ENCODE measurements at places on chromosomes 4 and X. TPM values are rescaled to one million over a fixed set of nuclear protein-coding genes. Genes with fewer than 3 reads are reported as not detected.
A peak's percentile ranks its signal among the peaks of the same experiment; 100 is the strongest.

The AMER1 gene
- 11.9 TPM for total RNA-seq

The DRP2 gene
- total RNA-seq: 0.29 TPM

The CPZ gene
- total RNA-seq: 45.8 TPM

The UCP1 gene
- total RNA-seq: not detected

The FAM184B gene
- not detected for total RNA-seq

The PRICKLE3 gene
- 14.2 TPM for total RNA-seq

- no peaks in the 10 kb centered on the region for H3K27me3 ChIP-seq
- no peaks in the 10 kb centered on the region for H3K36me3 ChIP-seq
- no peak overlapping the region for H3K4me3 ChIP-seq
- H3K4me1 ChIP-seq: no peaks in the 10 kb centered on the region
Measured at GRCh38 chr4:101643186-101643837, 147.2 kb upstream of the BANK1 start.

DNA sequence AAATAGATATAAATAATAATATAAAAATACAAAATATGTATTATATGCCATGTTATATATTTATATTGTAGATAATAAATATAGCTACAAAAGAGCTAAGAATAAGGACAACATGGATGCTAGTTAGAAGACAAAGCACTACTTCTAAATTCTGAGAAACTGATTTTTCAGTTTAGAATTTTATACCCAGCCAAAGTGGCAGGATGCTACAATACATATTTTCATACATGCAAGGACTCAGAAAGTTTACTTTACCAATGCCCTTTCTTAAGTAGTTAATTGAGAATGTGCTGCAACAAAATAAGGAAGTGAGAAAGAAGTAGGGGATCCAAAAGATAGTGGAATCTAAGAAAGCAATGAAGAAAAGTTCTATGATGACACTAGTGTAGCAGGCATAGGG lies 64.5 kb downstream of the PDE5A start:
- H3K4me1 ChIP-seq: no peaks in the 10 kb centered on the region
- DNase-seq: no peak
- H3K27ac ChIP-seq: no peak overlapping the region

DNA sequence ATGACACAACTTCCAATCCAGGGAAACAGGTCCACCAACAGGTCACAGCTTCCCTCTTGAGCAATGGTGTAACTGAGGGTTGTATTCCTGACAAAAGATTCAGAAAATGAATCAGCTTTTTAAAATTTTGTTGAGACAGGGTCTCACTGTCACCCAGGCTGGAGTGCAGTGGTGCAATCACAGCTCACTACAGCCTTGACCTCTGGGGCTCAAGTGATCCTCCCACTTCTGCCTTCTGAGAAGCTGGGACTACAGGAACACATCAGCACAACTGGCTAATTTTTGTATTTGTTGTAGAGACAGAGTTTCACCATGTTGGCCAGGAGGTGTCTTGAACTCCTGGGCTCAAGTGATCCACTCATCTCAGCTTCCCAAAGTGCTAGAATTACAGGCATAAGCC lies 43.7 kb downstream of the SAT1 start:
- H3K4me3 ChIP-seq: no peak overlapping the region
- no peaks in the 10 kb centered on the region for H3K36me3 ChIP-seq
- no peaks in the 10 kb centered on the region for H3K4me1 ChIP-seq
- no peak overlapping the region for H3K27ac ChIP-seq
- DNase-seq: no peak

GRCh38 chr4:22268350-22269025 lies 247.4 kb downstream of the ADGRA3 start:
- no peak for DNase-seq
- no peaks in the 10 kb centered on the region for H3K36me3 ChIP-seq
- no peaks in the 10 kb centered on the region for H3K27me3 ChIP-seq
- H3K4me1 ChIP-seq: no peaks in the 10 kb centered on the region
- H3K4me3 ChIP-seq: no peak overlapping the region
- no peak overlapping the region for H3K27ac ChIP-seq

DNA sequence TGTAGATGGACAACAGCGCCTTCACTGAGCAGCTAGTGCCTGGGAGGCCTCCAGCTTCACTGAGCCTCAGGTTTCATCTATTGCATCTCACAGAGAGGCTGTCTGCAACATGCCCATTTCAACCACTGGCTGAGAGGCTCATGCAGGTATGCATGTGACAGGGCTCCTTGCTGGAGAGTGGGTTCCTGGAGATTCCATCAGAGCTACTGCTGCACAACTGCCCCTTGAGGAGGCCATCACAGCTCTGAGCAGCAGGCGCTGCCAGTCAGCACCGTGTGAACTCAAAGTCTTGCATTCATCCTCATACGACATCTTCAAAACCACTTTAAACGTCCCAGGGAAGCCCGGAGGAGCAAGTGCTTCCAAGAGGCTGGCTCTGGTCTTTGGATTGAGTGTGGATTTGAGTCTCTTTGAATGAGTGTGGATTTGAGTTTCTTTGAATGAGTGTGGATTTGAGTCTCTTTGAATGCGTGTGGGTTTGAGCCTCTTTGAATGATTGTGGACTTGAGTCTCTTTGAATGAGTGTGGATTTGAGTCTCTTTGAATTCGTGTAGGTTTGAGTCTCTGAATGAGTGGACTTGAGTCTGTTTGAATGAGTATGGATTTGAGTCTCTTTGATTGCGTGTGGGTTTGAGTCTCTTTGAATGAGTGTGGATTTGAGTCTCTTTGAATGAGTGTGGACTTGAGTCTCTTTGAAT lies 8.7 kb downstream of the P2RY8 start:
- H3K27me3 ChIP-seq: no peaks in the 10 kb centered on the region
- no peak overlapping the region for H3K27ac ChIP-seq
- no peak for DNase-seq
- H3K4me3 ChIP-seq: no peak overlapping the region
- H3K4me1 ChIP-seq: no peaks in the 10 kb centered on the region
- H3K36me3 ChIP-seq: no peaks in the 10 kb centered on the region

DNA sequence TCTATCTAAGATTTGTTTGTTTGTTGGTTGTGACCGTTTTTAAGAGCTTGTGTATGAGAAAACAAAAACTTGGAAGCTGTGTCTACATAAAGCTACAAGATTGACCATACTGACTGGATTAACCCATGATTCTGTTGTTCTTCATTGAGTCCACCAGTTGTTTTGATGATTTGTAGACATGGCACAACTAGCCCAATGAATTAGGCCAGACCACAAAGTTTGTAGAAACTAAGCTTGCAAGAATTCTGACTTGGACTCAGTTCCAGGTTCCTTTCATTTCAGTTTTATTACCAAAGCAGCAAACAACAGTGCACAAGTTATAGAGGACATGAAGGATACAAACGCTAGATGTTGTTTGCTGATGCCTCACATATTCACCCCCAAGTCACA lies 119.3 kb downstream of the RASGEF1B start:
- no peak for DNase-seq
- H3K27me3 ChIP-seq: no peaks in the 10 kb centered on the region
- no peaks in the 10 kb centered on the region for H3K36me3 ChIP-seq
- H3K4me3 ChIP-seq: no peak overlapping the region
- no peak overlapping the region for H3K27ac ChIP-seq

- no peaks in the 10 kb centered on the region for H3K36me3 ChIP-seq
- H3K4me1 ChIP-seq: no peaks in the 10 kb centered on the region
- no peaks in the 10 kb centered on the region for H3K27me3 ChIP-seq
- no peak for DNase-seq
Measured at GRCh38 chr4:19725130-19725529, 526.6 kb upstream of the SLIT2 start.

DNA sequence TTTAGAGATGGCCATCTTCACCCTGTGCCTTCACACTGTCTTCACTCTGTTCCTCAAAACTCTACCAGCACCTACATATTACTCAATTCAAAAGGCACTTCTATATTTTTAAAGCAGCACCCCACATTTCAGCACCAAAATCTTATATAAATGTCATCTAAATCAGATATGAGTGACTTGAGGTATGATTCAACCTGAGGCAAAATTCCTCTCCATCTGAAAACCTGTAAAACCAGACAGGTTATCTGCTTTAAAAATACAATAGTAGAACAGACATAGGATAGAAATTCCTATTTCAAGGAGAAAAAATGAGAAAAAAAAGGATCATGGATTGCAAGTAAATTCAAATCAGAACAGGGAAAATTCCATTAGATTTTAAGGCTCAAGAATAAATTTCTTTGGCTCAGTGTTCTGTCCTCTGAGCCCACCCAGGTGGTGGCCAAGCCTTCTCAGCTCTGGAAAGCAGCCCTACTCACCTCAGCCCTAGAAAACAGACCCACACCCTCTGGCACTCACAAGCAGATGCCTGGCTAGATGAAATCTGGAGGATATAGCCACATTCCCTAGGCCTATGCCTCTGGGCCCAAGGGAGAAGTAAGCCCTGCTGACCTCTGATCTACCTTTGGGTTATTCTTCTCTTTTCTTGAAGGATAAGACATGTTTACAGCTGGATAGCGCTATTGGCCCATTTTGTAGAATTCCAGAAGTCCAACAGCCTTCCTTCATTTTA lies 240.4 kb upstream of the ZCCHC13 start:
- H3K36me3 ChIP-seq: no peaks in the 10 kb centered on the region
- no peaks in the 10 kb centered on the region for H3K4me1 ChIP-seq

GRCh38 chr4:19883841-19884240 lies 367.9 kb upstream of the SLIT2 start:
- H3K27ac ChIP-seq: no peak overlapping the region
- no peaks in the 10 kb centered on the region for H3K27me3 ChIP-seq
- no peak overlapping the region for H3K4me3 ChIP-seq
- DNase-seq: no peak
- no peaks in the 10 kb centered on the region for H3K4me1 ChIP-seq
- no peaks in the 10 kb centered on the region for H3K36me3 ChIP-seq

DNA sequence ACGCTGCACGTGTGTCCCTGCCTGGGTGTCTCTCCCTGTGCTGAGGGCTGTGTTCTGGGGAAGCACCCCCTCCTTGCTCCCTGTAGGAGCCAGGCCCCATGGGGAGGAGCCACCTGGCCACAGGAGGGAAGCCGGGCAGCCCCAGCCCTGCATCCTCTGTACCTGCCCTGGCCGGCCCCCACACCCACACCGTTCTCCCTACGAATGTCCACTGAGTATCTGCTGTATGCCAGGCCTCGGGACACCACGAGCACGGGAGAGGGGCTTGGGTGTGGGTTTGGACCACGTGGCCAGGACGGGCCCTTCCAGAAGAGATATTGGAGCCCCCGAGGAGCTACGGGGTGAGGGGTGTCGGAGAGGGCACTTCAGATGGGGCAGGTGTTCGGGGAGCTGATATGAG lies 6.3 kb downstream of the FGFRL1 start:
- no peaks in the 10 kb centered on the region for H3K36me3 ChIP-seq
- no peaks in the 10 kb centered on the region for H3K4me1 ChIP-seq
- H3K27ac ChIP-seq: no peak overlapping the region
- H3K4me3 ChIP-seq: no peak overlapping the region

- no peak overlapping the region for H3K27ac ChIP-seq
- H3K4me3 ChIP-seq: no peak overlapping the region
- H3K36me3 ChIP-seq: no peaks in the 10 kb centered on the region
- DNase-seq: peak; percentile 22
- H3K27me3 ChIP-seq: no peaks in the 10 kb centered on the region
- no peaks in the 10 kb centered on the region for H3K4me1 ChIP-seq
Measured at GRCh38 chr4:104896660-104897645, 249.7 kb upstream of the TET2 start.

DNA sequence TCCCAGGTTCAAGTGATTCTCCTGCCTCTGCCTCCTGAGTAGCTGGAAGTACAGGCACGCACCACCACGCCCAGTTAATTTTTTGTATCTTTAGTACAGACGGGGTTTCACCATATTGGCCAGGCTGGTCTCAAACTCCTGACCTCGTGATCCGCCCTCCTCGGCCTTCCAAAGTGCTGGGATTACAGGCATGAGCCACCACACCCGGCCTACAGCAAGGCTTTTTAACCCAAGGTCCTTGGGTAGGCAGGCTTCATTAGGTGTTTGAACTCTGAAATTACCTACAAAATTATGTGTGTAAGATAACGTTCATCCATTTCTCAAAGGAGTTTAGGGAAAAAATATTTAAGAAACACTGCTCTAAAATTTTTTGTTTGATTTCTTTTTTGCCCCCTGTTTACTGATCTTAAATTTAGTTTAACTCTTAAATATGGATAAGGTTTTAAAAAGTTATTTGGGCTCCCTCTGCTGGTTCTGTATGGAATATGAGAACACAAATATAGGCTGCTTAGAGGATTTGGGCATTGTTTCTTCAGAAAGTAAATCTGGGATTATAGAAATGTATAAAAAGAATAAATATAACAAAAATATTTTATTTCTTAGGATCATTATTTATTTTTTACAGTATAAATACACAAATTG lies 92.8 kb downstream of the CBR4 start:
- no peaks in the 10 kb centered on the region for H3K27me3 ChIP-seq
- H3K36me3 ChIP-seq: no peaks in the 10 kb centered on the region
- no peak overlapping the region for H3K4me3 ChIP-seq
- H3K27ac ChIP-seq: peak overlapping the region; percentile 58

- no peak for DNase-seq
- H3K27ac ChIP-seq: peak overlapping the region; percentile 47
- H3K36me3 ChIP-seq: no peaks in the 10 kb centered on the region
- H3K27me3 ChIP-seq: no peaks in the 10 kb centered on the region
- no peak overlapping the region for H3K4me3 ChIP-seq
- no peaks in the 10 kb centered on the region for H3K4me1 ChIP-seq
Measured at GRCh38 chr4:155693015-155693663, 26.5 kb downstream of the GUCY1A1 start.

- H3K4me3 ChIP-seq: no peak overlapping the region
- no peaks in the 10 kb centered on the region for H3K4me1 ChIP-seq
- no peak overlapping the region for H3K27ac ChIP-seq
- no peaks in the 10 kb centered on the region for H3K27me3 ChIP-seq
- no peak for DNase-seq
Measured at GRCh38 chrX:8738588-8739189, 6.8 kb upstream of the ANOS1 start.

DNA sequence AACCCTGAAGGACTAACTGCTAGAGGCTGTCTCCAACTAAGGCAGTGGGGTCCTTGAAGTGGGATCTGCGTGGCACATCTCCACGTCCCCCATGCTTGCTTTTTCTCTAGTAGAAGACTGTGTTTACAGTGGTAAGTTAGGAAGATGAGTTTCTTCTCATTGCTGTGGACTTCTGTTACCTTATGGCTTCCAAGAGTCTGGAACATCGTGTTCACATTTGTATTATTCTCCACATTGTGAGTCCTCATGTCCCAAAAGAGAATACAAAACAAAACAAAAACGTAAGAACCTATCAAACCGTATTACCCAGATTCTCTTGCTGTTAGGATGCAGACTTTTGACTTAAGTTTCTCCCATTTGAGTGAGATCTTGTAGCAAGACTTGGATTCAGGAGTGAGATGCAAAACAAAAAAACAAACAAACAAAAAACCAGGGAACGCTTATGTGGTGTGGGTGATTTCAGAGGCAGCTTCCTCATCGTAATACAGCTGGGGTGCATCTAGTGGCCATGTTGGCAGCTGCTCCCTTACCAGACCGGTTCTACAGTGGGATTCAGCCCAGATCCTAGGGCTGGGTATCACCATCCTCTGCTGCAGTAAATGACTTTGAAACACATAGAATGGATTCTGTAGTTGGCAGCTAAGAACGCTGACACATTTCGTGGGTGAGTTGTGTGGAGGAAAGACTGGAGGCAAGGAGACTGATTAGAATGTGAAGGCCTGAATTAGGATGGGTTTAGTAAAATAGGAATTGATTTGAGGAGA lies 41.3 kb downstream of the TMEM131L start:
- no peaks in the 10 kb centered on the region for H3K36me3 ChIP-seq
- DNase-seq: no peak
- H3K4me3 ChIP-seq: no peak overlapping the region
- no peaks in the 10 kb centered on the region for H3K27me3 ChIP-seq
- no peaks in the 10 kb centered on the region for H3K4me1 ChIP-seq

- no peaks in the 10 kb centered on the region for H3K36me3 ChIP-seq
- no peaks in the 10 kb centered on the region for H3K27me3 ChIP-seq
- no peak for DNase-seq
- no peaks in the 10 kb centered on the region for H3K4me1 ChIP-seq
- no peak overlapping the region for H3K4me3 ChIP-seq
Measured at GRCh38 chr4:185524888-185525863, 10.1 kb downstream of the PDLIM3 start.

All from uterus (tissue), 4 donors.